Testis (tissue), 5 donors: ENCODE measurements at places on chromosomes 2 and 18. TPM values are rescaled to one million over a fixed set of nuclear protein-coding genes. Genes with fewer than 3 reads are reported as not detected.

- H3K4me1 ChIP-seq = no peaks in the 10 kb centered on the region
- no peaks in the 10 kb centered on the region for H3K36me3 ChIP-seq
- H3K4me3 ChIP-seq = no peak overlapping the region
- no peaks in the 10 kb centered on the region for H3K27me3 ChIP-seq
These were observed 8.5 kb downstream of the EIF2AK2 start for GRCh38 chr2:37148325-37148724.

DNA sequence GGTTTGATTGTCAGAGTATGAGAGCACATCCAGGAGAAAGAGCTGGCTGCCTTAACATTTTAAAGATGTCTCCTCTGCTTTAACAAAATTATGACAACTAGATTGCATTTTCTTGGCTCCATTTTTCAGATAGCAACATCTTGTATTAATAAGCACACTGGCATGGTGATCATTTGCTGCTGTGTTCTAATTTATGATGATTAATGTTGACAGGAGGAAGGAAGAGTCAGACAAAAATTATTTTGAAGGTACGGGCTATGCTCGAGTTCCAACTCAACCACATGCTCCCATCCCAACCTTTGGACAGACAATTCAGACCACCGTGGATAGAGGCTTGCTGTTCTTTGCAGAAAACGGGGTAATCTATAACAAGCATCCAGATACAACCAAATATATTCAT lies 98.2 kb upstream of the TTC39C start:
- H3K4me3 ChIP-seq = no peak overlapping the region
- no peak overlapping the region for H3K27ac ChIP-seq
- DNase-seq = no peak
- no peaks in the 10 kb centered on the region for H3K4me1 ChIP-seq
- H3K36me3 ChIP-seq = no peaks in the 10 kb centered on the region

GRCh38 chr2:66447677-66448076 lies 12.8 kb downstream of the MEIS1 start:
- H3K4me1 ChIP-seq = peaks cover 3% of the 10 kb centered on the region
- H3K36me3 ChIP-seq = no peaks in the 10 kb centered on the region
- DNase-seq = no peak

- H3K36me3 ChIP-seq = no peaks in the 10 kb centered on the region
- DNase-seq = no peak
- H3K4me1 ChIP-seq = no peaks in the 10 kb centered on the region
- H3K4me3 ChIP-seq = no peak overlapping the region
- H3K27ac ChIP-seq = no peak overlapping the region
- no peaks in the 10 kb centered on the region for H3K27me3 ChIP-seq
These were observed 135.3 kb downstream of the CCDC148 start for GRCh38 chr2:158321264-158321663.

GRCh38 chr2:217899231-217900009 lies 103.4 kb downstream of the TNS1 start:
- H3K27ac ChIP-seq = peak overlapping the region; percentile 88
- no peak overlapping the region for H3K4me3 ChIP-seq
- no peaks in the 10 kb centered on the region for H3K27me3 ChIP-seq
- no peaks in the 10 kb centered on the region for H3K36me3 ChIP-seq
- DNase-seq = peak; percentile 62
- H3K4me1 ChIP-seq = peaks cover 71% of the 10 kb centered on the region

DNA sequence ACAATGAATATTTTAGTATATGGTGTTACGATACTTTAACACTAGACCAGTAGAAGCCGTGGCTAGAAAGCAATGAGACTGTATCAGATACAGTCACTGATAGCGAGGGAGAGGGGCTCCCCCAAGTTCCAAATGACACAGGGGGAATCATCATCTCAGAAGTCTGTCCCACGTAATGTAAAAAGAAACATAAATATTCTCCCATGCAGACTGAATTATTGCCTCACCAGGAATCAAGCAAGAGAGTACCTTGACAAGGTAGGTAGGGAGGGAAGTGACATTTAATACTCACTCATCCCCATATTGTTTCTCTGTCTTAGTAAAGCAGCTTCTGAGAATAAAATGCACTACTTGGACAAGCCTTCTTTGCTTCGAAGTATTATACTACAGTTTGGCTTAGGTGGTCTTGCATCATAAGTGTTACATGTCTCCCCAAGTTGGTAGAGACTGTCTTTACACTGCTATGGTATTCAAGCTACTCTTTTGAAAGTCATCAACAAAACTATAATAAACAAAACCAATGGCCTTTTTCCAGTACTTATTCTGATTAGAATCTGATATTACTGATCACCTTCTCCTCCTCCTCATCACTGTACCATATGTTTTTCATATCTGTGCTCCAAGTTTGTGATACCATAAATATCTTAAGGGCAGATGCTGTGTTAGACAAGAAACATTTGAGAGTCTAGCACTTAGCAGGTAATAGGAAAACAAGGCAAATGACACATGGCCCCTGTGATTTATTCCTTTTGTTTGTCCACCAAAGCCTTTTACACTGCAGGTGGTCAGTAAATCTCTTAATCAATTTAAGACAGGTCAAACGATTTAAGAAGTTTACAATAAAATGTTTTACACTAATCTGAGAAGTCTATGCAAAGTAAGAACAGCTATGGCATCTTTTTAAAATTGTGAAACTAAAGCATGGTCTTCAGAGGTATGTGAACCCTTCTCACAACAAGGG lies 2.7 kb downstream of the LAPTM4A start:
- H3K27me3 ChIP-seq = no peaks in the 10 kb centered on the region
- peak overlapping the region; percentile 80 for H3K4me3 ChIP-seq
- H3K27ac ChIP-seq = peak overlapping the region; percentile 98
- DNase-seq = no peak
- H3K36me3 ChIP-seq = no peaks in the 10 kb centered on the region
- peaks cover 38% of the 10 kb centered on the region for H3K4me1 ChIP-seq

- no peak for DNase-seq
- no peaks in the 10 kb centered on the region for H3K27me3 ChIP-seq
- H3K4me3 ChIP-seq = no peak overlapping the region
- no peaks in the 10 kb centered on the region for H3K36me3 ChIP-seq
These were observed 298.5 kb downstream of the ZNF521 start for GRCh38 chr18:25053466-25053865.

DNA sequence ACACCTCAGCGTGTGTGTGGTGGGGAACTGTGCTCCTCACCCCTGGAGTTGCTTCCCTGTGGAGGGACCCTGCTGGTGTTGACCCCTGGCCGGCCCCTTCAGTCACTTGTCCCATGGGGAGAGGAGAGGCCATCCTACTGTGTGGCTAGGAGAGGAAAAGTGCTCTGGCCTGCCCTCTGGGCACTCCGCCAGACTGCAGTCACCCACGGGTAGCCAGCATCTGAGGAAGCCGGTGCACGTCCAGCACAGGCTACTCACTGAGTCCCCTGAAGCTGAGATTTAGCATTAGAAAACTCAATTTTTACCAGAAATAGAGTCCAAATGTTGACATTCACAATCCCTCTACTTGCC lies 211.5 kb upstream of the RAB6C start:
- no peaks in the 10 kb centered on the region for H3K27me3 ChIP-seq
- no peak overlapping the region for H3K4me3 ChIP-seq
- no peak overlapping the region for H3K27ac ChIP-seq
- no peak for DNase-seq

GRCh38 chr2:231305221-231305620 lies 90.3 kb upstream of the B3GNT7 start:
- no peak for DNase-seq
- H3K4me3 ChIP-seq = no peak overlapping the region
- H3K27ac ChIP-seq = no peak overlapping the region
- no peaks in the 10 kb centered on the region for H3K36me3 ChIP-seq
- no peaks in the 10 kb centered on the region for H3K27me3 ChIP-seq

DNA sequence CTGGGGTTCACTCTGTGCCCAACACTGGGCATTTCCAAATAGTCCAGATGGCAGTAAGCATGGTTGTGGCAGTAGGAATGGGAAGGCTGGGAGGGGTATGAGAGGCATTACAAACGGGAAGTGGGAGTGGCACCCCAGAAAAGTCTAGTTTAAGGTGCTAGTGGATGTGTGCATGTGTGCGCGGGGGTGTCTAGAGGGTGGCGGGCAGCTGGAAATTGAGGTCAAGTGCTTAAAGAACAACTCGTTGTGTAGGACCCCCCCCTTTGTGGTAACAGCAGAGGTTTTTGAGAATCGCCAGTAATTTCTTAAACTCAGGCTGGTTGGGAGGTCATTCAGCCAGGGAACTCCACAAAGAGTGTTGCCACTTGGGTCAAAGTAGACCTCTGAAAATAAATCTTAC lies 69.9 kb downstream of the RHBDD1 start:
- H3K36me3 ChIP-seq = no peaks in the 10 kb centered on the region
- H3K27me3 ChIP-seq = no peaks in the 10 kb centered on the region
- DNase-seq = no peak
- H3K4me3 ChIP-seq = no peak overlapping the region

- H3K27ac ChIP-seq = no peak overlapping the region
- DNase-seq = no peak
- no peaks in the 10 kb centered on the region for H3K27me3 ChIP-seq
- no peak overlapping the region for H3K4me3 ChIP-seq
- H3K4me1 ChIP-seq = no peaks in the 10 kb centered on the region
These were observed 216.9 kb upstream of the LRP1B start for GRCh38 chr2:142347751-142348150.

DNA sequence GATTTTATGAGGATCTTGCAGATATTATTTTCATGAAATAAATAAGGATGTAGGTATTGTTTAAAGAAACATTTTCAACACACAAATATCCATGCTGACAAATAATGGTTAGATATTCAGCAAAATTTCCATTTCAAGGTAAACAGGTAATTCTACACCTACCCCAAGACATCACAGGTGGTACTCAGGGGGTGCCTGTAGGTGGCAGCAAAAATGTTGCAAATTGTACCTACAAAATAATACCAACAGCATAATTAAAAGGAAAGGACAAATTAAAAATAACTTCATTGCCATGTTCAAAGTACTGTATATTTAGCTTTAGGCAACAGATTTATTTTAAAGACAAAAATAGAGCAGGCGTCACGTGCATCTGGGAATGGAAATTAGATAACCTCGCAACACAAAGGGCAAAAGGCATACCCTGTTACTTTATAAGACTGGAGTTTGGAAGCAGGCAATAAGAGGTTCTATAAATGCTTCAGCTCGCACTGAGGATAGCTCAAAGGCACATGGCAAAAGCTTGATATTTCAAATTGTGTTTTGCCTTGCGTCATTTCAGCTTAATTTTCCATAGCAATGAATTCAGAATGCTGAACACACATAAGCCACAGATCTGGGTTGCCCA lies 630.5 kb downstream of the TDRD15 start:
- H3K36me3 ChIP-seq = no peaks in the 10 kb centered on the region
- H3K27ac ChIP-seq = no peak overlapping the region
- no peaks in the 10 kb centered on the region for H3K4me1 ChIP-seq
- H3K4me3 ChIP-seq = no peak overlapping the region
- DNase-seq = no peak
- H3K27me3 ChIP-seq = no peaks in the 10 kb centered on the region

GRCh38 chr18:37309059-37309458 lies 256.5 kb downstream of the CELF4 start:
- no peaks in the 10 kb centered on the region for H3K27me3 ChIP-seq
- H3K27ac ChIP-seq = no peak overlapping the region
- no peaks in the 10 kb centered on the region for H3K4me1 ChIP-seq
- DNase-seq = peak; percentile 24

GRCh38 chr18:33467531-33467930 lies 27.0 kb upstream of the CCDC178 start:
- H3K27ac ChIP-seq = no peak overlapping the region
- H3K4me1 ChIP-seq = no peaks in the 10 kb centered on the region
- H3K27me3 ChIP-seq = no peaks in the 10 kb centered on the region

GRCh38 chr2:42854207-42854818 lies 61.9 kb upstream of the HAAO start:
- no peak overlapping the region for H3K4me3 ChIP-seq
- H3K27me3 ChIP-seq = no peaks in the 10 kb centered on the region
- no peaks in the 10 kb centered on the region for H3K36me3 ChIP-seq
- H3K27ac ChIP-seq = peak overlapping the region; percentile 39

DNA sequence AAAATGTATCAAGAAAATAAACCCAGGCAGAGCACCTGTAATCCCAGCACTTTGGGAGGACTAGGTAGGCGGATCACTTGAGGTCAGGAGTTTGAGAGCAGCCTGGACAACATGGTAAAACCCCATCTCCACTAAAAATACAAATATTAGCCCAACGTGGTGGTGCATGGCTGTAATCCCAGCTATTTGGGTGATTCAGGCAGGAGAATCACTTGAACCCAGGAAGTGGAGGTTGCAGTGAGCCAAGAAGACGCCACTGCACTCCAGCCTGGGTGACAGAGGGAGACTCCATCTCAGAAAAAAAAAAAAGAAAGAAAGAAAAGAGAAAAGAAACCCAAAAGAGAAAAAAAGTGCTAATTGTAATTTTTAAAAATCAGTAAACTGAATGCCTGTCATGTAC lies 41.4 kb downstream of the DDX18 start:
- H3K27me3 ChIP-seq = no peaks in the 10 kb centered on the region
- no peak overlapping the region for H3K27ac ChIP-seq
- H3K4me3 ChIP-seq = no peak overlapping the region

DNA sequence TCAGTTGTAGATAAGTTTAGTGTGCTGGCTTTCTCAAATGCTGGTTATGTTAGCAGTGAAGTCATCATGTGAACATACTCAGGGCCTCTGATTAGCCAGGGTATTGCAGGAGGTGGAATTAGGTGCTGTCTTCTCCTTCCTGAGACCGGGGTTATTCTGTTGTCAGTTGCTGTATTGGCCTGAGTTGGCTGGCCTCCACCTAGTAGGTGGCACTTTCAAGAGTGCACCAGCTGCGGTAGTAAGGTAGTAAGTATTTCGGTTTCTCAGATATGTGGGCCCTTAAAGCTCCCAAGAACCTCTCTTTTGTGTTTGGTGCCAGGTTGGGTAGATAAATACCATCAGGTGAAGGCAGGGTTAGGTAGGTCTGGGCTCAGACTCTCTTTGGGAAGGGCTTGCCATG lies 1430.5 kb upstream of the CELF4 start:
- no peaks in the 10 kb centered on the region for H3K27me3 ChIP-seq

- DNase-seq = peak; percentile 45
- no peaks in the 10 kb centered on the region for H3K36me3 ChIP-seq
- no peak overlapping the region for H3K4me3 ChIP-seq
- peaks cover 4% of the 10 kb centered on the region for H3K4me1 ChIP-seq
- H3K27me3 ChIP-seq = no peaks in the 10 kb centered on the region
- no peak overlapping the region for H3K27ac ChIP-seq
These were observed 15.6 kb upstream of the FHOD3 start for GRCh38 chr18:36281936-36282335.

- H3K4me1 ChIP-seq = no peaks in the 10 kb centered on the region
- H3K27me3 ChIP-seq = no peaks in the 10 kb centered on the region
- H3K36me3 ChIP-seq = no peaks in the 10 kb centered on the region
- no peak overlapping the region for H3K27ac ChIP-seq
- H3K4me3 ChIP-seq = no peak overlapping the region
- DNase-seq = no peak
These were observed 477.3 kb downstream of the MBD2 start for GRCh38 chr18:53747210-53747609.

The ACVR1C gene
- 0.47 TPM for polyA plus RNA-seq

The SPHKAP gene
- polyA plus RNA-seq = 0.22 TPM

The TMEM247 gene
- polyA plus RNA-seq = 59.4 TPM

The ACADL gene
- 4.5 TPM for polyA plus RNA-seq

The CDH7 gene
- polyA plus RNA-seq = 1.0 TPM

The CYRIA gene
- polyA plus RNA-seq = 4.8 TPM

The LRP1B gene
- polyA plus RNA-seq = 0.84 TPM

The PLCD4 gene
- polyA plus RNA-seq = 13.9 TPM

The CSRNP3 gene
- polyA plus RNA-seq = 3.0 TPM

The QPCT gene
- polyA plus RNA-seq = 5.6 TPM
